ENCODE measurements at places on chromosomes 11 and 22.

GRCh38 chr11:104435494-104435893 is 271.5 kb upstream of the PDGFD start:
- no peak for DNase-seq

- DNase-seq, result no peak
Observed at GRCh38 chr11:1521382-1522080, 35.0 kb upstream of the MOB2 start.

DNA sequence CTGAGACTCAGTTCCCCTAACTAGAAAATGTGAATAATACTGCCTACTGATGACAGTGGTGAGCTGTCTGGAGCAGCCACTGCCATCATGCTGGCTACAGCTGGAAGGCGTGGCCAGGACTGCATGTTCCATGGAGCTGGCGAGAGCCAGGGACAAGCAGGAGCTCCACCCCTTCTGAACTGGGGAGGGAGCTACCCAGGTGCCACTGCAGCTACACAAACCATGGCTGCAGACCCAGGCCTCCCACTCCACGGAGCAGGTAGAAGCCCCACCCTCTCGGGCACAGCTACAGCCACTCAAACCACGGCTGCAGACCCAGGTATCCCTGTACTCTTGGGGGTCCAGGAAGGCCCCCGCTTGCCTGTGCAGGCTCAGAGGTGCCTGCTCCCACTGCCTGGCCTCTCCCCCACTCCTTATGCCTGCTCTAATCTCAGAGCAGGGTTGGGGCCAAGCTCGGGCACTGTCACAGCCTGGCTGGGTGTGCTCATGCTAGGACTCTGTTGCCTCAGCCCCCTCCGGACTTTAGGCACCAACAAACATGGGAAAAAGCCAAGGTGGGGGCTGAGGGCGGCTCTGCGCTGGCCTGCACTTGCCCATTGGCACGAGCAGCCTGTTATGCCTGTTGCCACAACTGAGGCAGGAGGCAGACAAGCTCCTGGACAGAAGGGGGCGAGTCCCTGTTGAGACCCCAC is 51.7 kb downstream of the RAB30 start:
- no peak for DNase-seq

GRCh38 chr11:130123414-130124040 is 36.1 kb upstream of the ST14 start:
- DNase-seq, result no peak

- DNase-seq, result no peak
Observed at GRCh38 chr11:122405547-122406341, 249.8 kb upstream of the UBASH3B start.

- no peak for DNase-seq
Observed at GRCh38 chr11:8913961-8914660, 3.1 kb downstream of the AKIP1 start.

DNA sequence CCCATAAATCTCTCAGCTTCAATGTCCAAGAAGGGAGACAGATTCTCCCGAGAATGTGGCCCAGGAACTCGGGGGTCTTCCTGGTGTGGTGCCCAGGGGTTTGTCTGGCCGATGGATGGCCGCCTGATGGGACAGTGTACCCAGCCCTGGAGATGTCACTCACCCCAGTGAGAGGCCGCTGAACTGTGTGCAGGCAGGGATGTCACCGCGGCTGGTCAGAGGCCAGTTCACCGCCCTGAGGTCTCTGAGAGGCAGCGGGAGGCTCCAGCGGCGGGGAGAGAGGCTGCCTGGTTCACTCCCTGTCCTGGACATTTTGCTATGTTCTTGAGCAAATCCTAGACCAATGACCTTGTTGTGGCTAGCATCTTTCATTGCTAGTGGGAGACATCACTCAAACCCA is 1349.5 kb downstream of the BRD1 start:
- no peak for DNase-seq

DNA sequence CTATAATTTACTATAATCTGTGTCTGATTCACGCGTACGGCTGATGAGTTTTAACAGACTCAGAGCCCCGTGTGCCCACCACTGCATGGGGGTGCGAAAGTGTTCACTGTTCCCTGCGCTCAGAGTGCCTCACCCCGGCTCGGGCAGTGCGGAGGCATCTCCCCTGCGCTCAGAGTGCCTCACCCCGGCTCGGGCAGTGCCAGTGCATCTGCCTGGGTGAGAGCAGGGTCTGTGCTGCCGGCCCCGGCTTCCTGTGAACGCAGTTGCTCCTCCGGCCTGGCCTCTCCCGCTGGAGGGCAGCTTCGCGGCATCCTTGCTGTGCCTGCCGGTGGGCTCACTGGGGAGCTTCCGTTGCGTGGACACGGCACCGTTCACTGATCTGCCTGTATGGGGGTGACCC is 14.2 kb downstream of the PTDSS2 start:
- no peak for DNase-seq

DNA sequence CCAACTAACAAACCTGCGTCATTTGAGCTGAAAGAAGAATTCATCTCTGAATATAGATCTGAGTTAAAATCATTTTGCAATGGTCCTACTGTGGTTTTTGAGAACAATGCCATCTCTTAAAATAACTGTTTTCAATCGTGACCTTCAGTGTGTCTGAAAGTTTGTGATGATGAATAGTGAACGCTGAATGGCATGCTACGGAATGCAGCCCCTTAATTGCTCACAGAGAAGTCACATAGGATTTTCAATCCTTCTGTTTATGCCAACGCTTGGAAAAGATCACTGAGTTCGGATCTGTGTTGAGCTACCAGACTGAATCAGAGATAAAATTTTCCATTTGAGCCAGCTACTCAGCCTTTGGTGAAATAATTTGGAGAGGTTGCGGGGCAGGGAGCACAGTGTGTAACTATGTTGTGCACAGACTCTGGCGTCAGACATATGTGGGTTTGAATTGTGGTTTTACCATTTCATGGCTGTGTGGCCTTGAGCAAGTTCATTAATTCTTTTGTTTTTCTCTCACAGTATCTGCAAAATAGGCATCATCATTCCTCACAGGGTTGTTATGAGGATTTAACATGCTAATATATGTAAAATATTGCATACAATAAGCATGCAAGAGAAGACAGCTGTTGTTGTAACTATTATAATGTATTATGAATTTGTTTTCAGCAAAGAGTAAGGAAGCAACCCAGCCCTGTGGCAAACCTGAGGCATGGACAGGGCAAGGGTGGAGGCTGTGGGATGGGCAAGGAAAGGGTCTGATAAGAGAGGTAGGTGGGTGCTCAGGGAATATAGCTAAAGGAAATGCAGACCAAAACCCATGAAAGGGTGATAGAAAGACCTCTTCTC is 679.9 kb downstream of the KCNA4 start:
- DNase-seq, result no peak

GRCh38 chr11:64000740-64001483 is 14.7 kb downstream of the OTUB1 start:
- no peak for DNase-seq

GRCh38 chr11:10931761-10932670 is 74.2 kb upstream of the ZBED5 start:
- DNase-seq, result no peak

DNA sequence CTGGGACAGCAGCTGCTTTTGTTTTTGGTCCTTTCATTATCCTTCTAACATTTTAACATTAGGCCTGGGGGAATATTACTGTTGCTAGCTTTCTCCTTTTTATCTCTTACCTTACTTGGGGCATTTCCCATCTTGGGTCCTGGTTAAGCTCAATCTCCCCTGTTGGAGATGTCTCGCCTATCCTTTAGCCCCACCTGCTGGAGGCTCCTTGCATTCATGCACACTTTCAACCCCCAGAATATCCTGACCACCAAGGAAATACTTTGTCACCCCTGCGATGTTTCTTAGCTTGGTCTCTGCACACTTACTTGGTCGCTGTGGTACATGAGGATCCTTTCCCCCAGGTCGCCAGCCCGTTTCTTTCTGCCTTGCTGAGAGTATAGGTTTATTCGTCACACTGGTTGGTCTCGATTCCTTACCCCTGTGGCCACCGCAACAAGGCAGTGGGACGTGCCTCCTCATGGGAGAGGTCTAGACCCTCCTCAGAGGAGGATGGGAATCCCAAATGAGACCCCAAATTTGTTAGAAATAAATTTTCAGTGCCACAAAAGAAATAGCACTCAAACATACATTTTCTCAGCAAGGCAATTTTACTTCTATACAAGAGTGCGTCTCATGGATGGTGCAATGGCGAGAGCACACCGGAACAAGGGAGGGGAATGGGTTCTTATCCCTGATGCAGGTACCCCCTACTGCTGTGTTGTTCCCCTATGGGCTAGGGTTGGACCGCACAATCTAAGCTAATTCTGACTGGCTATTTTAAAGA is 5.4 kb upstream of the TXN2 start:
- DNase-seq, result peak; percentile 31

DNA sequence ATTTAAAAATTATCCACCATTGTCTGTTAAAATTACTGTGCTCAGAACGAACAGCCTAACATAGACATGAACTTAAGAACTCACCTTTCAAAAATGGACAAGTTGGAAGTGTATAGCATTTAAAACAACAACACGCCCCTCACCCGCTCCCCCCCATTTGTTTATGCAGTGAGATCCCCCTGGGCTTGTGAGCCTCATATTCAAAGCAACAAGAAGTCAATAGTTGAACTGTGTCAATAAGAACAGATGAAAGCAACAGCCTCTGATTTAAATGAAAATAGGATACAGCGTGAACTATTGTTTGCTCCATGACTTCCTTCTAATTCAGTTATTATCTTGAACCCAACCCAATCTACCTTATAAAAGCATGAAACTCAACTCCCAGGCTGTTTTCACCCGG is 314.2 kb downstream of the BLID start:
- DNase-seq, result no peak

DNA sequence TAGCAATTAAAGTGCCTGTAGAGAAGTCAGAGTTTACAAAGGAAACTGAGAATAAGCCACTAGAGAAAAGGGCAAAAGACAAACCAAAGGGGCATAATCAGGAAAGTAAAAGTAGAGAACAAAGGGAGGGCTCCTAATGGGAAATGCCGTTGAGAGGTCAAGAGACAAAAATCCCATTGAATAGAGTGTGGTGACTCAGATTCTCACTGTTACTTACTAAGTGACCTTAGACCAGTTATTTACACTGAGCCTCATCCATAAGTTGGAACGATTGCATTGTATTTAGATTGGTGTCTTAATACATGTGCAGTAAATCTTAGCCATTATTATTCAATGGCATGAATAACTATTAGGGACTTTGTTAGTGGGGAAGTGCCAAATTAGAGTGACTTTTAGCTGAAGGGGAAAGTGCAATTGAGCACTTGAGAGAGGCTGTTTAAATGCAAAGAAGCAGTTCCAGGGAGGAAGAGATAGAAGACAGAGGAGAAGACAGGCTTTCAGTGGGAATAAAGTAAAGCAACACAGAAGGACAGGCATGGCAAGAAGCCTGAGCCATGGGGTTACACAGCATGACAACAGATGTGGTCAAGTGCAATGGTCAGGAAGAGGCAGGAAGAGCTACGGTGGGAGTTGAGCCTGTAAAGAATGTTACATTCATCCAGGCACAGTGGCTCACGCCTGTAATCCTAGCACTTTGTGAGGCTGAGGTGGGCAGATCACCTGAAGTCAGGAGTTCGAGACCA is 82.6 kb downstream of the UBASH3B start:
- no peak for DNase-seq

Measured in activated T-helper 1 cell treated with anti-CD3 and anti-CD28 coated beads, Interleukin-2, amount 50 U/mL, for 16 hours (primary cell).